SJSA1 (cell line): ENCODE measurements at places on chromosomes 6 and 20.

GRCh38 chr6:160131636-160132296 lies 10.2 kb downstream of the SLC22A1 start:
- DNase-seq = no peak

GRCh38 chr6:155066921-155067680 lies 72.0 kb downstream of the TIAM2 start:
- no peak for DNase-seq

DNA sequence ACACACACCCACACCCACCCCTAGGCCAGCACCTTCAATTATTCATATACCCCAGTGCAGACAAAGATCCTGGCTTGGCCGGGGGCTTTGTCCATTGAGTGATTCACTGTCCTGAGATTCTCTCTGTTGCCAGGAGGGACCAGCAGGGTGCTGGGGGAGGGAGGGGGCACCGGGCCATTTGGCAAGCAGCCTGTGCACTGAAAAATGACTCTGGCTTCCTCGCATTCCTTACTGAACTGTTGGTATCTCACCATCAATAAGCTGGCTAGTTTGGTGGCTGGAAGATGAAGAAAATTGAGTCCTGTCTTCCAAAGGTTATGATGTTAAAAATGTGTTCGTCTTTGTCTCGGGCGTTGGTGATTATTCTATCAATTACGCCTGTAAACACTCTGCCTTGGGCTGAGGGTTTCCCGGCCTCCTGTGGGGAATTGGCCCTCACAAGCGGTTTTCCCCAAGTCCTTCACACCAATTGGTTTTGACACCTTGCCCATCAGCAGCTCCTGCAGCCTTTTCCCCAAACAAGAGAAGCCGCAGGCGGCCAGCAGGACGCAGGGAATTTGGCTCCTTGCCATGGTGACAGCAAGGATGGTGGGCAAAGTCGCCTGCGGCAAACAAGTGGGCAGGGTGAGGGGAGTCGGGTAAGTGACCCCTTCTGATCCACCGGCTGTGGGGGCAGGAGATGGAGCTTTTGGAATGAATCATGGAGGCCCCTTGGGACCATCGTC lies 4.9 kb downstream of the VSTM2L start:
- DNase-seq = peak; percentile 71

- no peak for DNase-seq
These were observed 719.7 kb upstream of the MMS22L start for GRCh38 chr6:98002678-98003077.

DNA sequence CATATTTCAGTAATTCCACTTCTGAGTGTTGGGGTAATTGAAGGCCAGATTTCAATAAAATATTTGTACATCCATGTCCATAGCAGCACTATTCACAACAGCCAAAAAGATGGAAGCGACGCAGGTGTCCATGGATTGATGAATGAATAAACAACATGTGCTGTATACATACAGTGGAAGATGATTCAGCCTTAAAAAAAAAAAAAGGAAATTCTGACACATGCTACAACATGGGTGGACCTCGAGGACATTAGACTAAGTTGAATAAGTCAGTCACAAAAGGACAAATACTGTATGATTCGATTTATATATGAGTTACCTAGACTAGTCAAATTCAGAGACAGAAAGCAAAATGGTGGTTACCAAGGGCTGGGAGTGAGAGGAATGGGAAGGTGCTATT lies 57.2 kb downstream of the TRAM2 start:
- DNase-seq = no peak

DNA sequence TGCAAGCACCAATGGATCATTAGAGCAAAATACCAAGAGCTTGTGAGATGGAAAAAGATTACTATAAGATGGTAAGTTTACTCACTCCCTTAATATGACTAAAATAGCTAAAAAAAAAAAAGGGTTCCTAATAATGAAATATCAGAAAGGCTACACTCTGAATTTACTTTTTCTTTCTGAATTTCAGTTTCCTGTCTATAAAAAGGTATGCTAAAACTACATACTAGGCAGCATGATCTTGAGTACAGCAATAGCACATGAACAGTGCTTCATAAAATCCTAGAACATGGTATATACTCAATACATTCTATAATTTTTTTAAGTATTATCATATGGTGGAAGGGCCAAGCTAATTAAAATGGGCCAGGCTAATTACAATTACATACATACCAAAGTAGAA lies 24.0 kb upstream of the FAM135A start:
- no peak for DNase-seq

DNA sequence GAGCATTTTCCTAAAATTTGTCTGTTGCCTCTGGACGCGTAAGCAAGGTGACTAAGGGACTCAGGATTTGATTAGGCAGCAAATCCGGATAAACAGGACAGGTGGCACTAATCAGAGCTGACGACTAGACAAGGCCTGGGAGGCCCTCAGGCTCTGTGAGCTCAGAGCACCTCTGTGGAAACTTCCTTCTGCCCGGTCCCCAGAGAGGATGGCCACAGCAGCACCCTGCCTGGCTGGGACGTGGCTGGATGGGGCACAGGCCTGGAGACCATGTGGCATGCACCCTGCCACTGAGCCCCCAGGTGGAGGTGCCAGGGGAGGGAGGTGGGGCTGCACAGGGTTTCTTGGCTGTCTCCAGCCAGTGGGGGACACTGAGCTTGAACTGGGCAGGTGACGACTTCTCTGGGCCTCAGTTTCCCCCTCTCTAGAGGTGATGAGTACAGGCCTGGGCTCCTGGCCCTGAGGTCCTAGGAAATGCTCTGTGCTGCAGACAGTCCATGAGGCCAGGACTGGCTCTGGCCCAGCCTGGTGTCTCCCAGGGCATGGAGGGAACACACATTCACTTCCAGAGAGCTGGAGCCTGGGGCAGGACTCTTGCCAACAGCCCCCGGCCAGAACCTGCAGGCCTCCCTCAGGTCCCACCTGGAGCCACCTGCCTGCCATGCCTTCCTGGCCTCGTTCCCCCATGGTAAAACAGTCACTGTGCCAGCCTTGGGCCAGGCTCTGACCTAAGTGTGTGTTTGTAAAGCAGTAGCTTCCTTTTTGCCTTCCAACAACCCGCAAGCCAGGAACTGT lies 39.6 kb upstream of the STX16 start:
- no peak for DNase-seq

- no peak for DNase-seq
These were observed 79.4 kb downstream of the ASXL1 start for GRCh38 chr20:32437391-32438074.

DNA sequence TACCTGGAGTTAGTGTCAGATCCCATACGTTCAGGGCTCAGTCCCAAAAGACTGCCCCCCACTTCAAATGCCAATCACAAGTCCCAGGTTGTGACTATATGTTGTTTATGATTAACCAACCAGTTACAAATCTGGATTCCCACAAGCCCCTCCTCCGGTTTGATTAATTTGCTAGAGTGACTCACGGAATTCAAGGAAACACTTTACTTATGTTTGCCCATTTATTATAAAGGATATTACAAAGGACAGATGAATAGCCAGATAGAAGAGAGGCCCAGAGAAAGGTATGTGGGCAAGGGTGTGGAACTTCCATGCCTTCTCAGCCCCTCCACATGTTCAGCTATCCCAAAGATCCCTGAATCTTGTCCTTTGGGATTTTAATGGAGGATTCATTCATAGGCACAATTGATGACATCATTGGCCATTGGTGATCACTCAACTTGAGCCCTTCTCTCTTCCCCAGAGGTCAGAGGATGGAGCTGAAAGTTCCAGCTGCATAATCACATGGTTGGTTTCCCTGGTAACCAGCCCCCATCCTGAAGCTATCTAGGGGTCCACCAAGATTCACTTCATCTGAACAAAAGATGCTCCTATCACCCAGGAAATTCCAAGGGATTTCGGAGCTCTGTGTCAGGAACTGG lies 2.0 kb downstream of the ECT2L start:
- no peak for DNase-seq

DNA sequence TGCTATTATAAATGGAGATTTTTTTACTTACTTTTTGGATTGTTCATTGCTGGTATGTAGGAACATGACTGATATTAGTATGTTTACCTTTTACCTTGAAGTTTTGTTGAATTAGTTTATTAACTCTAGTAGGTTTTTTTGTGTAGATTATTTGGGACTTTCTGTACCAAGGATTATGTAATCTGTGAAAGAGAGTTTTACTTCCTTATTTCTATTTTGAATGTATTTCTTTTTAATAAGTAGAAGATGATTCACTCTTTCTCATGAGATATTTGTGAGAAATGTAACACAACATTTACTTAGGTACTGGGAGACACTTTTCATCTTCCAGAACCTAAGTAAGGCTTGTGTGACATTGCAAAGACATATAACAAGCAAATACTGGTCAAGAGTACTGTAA lies 473.9 kb upstream of the HS3ST5 start:
- no peak for DNase-seq
